ENCODE measurements at places on chromosomes 6 and 20. TPM values are rescaled to one million over a fixed set of nuclear protein-coding genes. Genes with fewer than 3 reads are reported as not detected.

The NHSL1 gene
- total RNA-seq: 66.9 TPM

The ECI2 gene
- 91.0 TPM for total RNA-seq

The HTR1E gene
- total RNA-seq: not detected

The SLC22A3 gene
- not detected for total RNA-seq
